Stomach (tissue), 19 donors: ENCODE measurements at places on chromosomes 16 and 17. TPM values are rescaled to one million over a fixed set of nuclear protein-coding genes. Genes with fewer than 3 reads are reported as not detected.

GRCh38 chr17:6027342-6028024 lies 42.7 kb upstream of the WSCD1 start:
- peak; percentile 14 for DNase-seq

The UTS2R gene
- total RNA-seq: not detected

The HEXD gene
- 13.8 TPM for total RNA-seq

The SNAI3 gene
- total RNA-seq: 0.55 TPM

DNA sequence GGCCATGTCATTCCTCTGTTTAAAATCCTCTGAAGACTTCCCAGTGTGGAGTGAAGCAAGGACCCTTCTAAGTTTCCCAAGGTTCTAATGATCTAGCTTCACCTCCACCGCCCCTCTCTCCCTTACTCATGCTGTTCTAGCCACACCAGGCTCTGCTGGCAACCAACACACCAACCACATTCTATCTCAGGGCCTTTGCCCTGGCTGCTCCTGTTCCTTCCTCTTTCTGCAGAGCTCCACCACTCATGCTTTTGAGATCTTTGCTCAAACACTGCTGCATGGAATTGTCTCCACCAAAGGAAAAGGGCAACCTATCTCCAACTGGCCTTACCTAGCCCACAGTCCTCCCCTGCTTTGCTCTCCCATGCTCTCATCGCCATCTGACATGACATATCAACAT lies 128.7 kb downstream of the XYLT1 start:
- DNase-seq: no peak

The NEURL4 gene
- 17.8 TPM for total RNA-seq

- DNase-seq: peak; percentile 2
Measured at GRCh38 chr17:29608986-29609385, 13.7 kb downstream of the CORO6 start.

GRCh38 chr16:1890708-1891050 lies 18.7 kb upstream of the MEIOB start:
- DNase-seq: no peak

GRCh38 chr16:49605536-49606254 lies 232.1 kb downstream of the C16orf78 start:
- DNase-seq: no peak

The ADAM11 gene
- total RNA-seq: 57.6 TPM

DNA sequence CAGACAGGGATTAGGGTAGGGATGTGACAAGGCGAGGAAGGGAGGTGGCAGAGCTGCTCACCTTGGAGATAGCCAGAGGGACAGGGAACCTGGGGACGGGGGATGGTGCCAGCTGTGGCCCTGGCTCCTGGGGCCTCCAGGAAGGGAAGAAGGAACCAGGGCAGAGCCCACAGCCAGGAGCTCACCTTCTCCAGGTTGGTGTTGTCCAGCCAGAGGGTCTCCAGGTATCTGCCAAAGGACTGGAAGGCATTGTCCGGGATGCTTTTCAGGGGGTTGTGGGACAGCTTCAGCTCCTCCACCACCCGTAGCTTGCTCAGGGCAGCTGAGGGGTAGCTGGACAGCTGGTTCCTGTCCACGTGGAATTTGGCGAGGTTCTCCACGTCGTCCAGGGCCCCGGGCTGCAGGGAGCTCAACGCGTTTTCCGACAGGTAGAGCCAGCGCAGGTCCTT lies 801 bp downstream of the CHAD start:
- DNase-seq: no peak

GRCh38 chr17:66995944-66996343 lies 31.4 kb downstream of the CACNG4 start:
- DNase-seq: no peak

- no peak for DNase-seq
Measured at GRCh38 chr17:74598346-74599022, 6.4 kb upstream of the CD300LD start.

DNA sequence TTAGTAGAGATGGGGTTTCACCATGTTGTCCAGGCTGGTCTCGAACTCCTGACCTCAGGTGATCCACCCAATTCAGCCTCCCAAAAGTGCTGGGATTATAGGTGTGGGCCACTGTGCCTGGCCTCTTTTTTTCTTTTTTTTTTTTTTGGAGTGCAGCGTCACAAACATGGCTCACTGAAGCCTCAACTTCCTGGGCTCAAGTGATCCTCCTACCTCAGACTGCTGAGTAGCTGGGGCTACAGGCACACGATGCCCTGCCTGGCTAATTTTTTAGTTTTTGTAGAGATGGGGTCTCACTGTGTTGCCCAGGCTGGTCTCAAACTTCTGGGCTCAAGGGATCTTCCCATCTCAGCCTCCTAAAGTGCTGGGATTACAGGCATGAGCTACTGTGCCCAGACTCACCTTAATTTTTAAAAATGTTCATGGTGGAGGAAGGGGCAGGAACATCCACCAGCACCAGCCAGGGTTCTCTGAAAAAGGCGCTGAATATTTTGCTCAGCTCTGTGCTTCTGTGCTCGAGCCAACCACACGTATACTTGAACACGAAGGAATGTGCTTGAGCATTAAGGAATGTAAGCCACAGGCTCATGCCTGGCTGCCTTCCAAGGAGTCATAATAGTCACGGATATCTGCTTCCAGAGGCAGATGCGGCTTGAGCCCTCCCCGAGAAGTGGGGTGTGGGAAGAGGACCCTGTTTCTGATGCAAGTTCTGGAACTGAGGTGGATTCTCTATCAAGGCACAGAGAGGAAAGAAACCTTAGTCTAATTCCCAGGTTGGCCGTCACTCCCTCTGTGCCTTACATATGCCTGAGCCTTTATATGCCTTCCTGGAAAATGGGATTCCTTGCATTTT lies 65.5 kb upstream of the CREBBP start:
- DNase-seq: peak; percentile 87

The RND2 gene
- 3.1 TPM for total RNA-seq

The CLDN7 gene
- total RNA-seq: 4.6 TPM

GRCh38 chr16:47035436-47035835 lies 62.0 kb upstream of the DNAJA2 start:
- DNase-seq: no peak

- peak; percentile 67 for DNase-seq
Measured at GRCh38 chr17:83110735-83111134, 31.3 kb downstream of the METRNL start.

DNA sequence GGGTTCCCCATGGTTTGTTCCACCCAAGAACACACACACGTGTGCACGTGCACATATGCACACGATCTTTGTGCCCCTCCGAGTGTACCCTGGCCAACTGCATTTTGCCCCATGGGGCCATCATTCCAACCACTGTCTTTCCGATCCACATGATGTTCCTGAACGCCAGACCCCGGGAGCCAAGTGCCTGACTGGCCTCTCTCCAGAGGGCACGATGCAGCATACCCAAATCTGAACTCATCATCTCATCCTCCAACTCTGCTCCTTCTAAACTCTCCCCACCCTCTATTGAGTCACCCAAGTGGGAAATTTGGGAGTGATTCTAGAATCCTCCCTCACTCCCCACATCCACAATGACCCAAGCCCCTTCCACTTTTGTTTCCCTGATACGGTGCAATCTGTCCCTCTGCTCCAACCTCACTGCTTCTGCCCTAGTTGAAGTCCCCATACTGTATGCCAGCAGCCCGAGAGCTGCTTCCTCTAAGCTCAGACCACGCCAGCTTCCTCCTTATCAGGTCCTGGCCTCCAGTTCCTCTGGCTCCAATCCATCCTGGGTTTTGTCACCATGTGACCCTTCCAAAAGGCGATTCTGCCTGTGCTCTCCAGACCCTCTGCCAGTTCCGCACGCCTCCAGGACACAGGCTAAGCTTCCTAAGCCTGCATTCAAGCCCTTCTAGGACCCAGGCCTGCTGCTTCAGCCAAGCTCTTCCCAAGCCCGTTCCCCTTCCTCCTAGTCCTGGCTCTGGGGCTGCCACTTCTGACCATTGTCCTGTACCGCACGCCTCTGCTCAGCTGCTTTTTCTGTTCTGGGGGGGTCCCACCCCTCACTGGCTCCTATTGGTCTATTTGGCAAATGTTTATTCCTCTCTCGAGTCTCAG lies 10.1 kb upstream of the TMEM208 start:
- DNase-seq: no peak

- peak; percentile 63 for DNase-seq
Measured at GRCh38 chr17:40949418-40949817, 12.0 kb upstream of the KRT23 start.

The NEK8 gene
- total RNA-seq: 5.8 TPM

GRCh38 chr16:69593751-69594255 lies 28.0 kb downstream of the NFAT5 start:
- peak; percentile 41 for DNase-seq

The DUSP14 gene
- not detected for total RNA-seq

DNA sequence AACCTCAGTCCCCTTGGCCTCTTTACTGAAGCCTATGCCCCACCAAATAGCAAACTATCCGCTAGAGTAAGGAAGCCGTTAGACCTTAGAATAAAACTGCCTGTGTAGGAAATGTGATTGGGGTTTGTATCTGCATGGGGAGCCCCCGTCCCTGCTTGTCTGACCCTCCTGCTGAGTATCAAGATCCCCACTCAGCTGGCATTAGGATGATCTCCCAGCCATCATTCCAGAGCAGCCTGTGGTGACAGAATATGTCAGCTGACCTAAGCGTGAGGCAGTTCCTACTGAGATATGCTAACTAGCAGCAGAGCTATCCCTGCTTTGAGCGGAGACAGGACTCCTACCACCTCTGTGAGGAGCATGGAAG lies 645 bp upstream of the GFOD2 start:
- DNase-seq: no peak

The KRTAP1-1 gene
- not detected for total RNA-seq

GRCh38 chr16:52451971-52452421 lies 94.9 kb downstream of the TOX3 start:
- peak; percentile 69 for DNase-seq

GRCh38 chr16:30478766-30479478 lies 6.4 kb downstream of the ITGAL start:
- no peak for DNase-seq

DNA sequence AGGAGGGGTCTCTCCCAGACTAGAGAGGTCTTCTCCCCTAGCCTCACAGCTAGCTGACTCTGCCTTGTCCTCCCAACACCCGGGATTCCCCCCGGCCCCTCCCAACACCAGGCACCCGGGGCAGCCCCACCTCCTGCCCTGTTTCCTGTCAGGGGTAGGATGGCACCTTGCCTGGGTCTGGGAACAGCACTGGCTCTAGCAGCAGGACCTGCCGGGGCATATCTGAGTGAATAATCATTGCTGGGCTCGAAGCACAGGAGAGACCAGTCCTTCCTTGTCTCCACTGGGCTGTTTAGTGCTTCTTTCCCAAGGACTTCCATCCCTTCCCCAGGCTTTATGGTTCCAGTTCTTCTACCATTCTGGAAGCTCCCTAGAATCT lies 25.7 kb downstream of the MINK1 start:
- DNase-seq: no peak

The HOXB4 gene
- not detected for total RNA-seq

DNA sequence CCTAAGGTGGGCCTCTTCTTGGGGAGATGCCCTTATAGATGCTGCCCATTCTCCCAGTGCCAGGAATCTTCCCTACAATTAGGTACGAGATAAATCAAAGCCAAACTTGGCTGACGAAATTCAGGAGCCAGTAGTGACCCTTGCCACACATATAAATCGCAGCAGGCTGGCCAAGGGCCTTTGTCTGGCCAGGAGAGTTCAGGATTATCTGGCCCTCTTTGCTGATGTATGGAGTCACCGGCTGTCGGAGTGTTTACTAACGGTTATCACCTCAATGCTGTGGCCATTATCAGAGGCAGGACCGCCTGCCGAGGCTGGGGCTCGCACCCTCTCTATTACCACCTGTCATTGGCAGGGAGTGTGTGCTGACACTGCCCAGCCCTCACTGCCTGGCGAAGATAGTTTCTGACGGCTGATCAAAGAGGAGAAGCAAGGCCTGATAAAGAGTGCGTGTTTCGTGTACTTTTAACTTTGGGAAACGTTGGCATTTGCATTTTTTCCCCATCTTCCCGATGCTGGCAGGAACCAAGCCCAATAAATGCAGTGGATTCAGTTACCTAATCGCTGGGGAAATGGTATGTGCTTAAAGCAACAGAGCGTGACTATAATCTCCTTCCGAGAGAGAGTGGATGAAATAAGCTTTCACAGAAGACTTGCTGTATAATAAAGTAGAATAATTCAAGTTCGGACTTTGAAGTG lies 32.8 kb upstream of the TBX2 start:
- peak; percentile 47 for DNase-seq

DNA sequence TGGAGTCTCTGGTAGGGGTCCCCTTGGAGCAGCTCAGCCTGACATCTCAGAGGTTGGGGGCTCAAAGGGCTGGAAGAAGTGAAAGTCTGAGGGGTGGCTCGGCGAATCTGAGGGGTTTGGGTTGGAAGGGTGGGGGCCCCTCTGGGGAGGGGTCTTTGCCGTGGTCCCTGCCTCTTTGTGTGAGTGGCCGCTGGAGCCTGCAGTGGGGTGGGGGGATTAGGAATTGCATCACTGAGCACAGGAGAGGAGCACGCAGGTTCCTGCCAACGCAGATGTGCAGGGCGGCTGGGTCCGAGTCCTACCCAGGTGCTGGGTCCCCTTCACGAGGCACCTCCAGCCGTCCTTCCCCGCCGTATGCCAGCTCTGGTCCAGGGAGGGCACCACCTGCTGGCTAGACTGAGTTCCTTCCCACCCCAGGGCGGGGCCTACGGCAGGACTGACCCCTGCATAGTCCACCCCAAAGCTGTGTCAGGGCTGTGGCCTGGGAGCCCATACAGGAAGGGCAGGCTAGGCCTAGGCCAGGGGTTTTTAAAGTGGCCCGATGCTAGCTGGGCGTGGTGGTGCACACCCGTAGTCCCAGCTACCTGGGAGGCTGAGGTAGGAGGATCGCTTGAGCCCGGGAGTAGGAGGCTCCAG lies 9.9 kb downstream of the FMNL1 start:
- peak; percentile 59 for DNase-seq

- peak; percentile 38 for DNase-seq
Measured at GRCh38 chr17:80720610-80721577, 176.3 kb downstream of the RPTOR start.

DNA sequence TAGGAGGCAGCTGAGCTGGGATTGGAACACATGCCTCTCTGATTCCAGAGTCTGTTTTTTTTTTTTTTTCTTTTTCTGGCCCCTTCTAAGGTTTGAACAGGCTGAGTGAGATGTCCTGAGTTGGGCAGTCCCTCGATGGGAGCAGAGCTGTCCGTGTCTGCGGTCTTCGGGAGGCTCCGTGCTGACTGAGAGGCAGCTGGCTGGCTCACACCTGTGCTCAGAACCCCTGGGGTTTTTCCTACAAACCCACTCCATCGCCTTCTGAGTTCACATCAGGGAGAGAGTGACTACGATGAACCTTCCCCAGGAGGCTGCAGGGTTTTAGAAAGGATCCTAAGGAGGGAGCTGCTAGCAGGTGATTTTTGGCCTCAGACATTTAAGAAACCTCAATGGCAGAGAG lies 92.5 kb downstream of the IRF8 start:
- DNase-seq: no peak

The SHISA9 gene
- not detected for total RNA-seq

- peak; percentile 89 for DNase-seq
Measured at GRCh38 chr17:6455321-6455705, 11.1 kb downstream of the PIMREG start.
